GM23248 (cell line): ENCODE measurements at places on chromosomes 1 and 21. TPM values are rescaled to one million over a fixed set of nuclear protein-coding genes. Genes with fewer than 3 reads are reported as not detected.
A peak's percentile ranks its signal among the peaks of the same experiment; 100 is the strongest.

DNA sequence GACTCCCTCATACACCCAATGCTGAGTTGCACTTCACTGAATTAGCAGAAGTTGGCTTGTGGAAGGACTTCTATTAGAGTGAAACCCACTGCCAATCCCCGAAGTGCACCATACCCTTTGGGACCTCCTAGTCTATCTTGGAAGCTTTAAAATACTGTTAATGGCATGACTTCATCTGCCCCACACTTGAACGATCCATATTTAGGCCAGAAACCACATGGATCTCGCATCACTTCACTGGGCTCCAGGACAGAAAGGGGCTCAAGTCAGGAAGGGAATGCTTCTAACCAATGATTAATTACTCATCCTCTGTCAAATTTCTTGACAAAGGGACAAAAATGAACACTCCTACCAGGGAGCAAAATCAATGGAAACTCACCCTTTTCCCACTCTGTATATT, 69.1 kb downstream of the BCAR3 start:
- DNase-seq: no peak

GRCh38 chr1:41363591-41364320, 2.5 kb downstream of the FOXO6 start:
- no peak for DNase-seq

DNA sequence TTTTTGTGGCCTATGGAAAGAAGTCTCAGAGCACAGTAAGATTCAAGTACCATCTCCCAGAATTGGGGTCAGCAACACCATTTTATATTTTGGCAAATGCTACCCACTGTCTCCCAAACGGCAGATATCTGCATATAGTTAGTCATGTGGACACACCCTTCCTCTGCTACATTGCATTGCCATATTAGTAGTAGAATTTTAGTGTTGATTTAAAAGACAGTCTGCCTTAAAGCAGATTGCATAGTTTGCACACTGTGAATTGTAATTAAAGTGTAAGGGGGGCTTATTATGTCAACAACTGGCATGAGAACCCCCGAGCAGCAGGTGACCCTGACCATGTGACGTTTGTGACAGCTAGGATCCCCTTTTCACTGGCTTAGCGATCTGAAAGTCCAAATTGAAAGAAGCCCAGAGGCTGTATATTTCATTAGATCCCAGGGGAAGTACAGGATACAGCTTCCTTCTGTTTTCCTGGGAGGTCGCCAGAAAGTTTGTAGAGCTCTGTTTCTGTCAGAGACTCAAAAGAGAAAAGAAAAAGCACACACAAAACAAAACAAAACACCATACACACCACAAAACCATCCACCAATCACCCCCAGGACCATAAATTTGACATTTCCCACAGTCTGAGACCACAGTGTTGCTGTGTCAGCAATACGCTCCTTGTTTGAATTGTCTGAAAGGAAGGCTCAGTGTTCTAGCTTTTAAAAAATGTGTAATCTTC, 172.4 kb downstream of the NFIA start:
- DNase-seq: peak; percentile 63

GRCh38 chr1:88022516-88022915, 661.6 kb upstream of the PKN2 start:
- no peak for DNase-seq

- no peak for DNase-seq
Measured at GRCh38 chr1:53260631-53261247, 22.4 kb upstream of the MAGOH start.

GRCh38 chr1:154856544-154856943, 13.5 kb downstream of the KCNN3 start:
- DNase-seq: no peak

MXRA8 gene
- 1,040 and 1,228 TPM in 2 replicates for total RNA-seq

PROK1 gene
- not detected in 2 replicates for total RNA-seq

CD52 gene
- total RNA-seq: not detected in 2 replicates

MAP3K21 gene
- not detected in 2 replicates for total RNA-seq
